ENCODE measurements at places on chromosomes 4 and X.

DNA sequence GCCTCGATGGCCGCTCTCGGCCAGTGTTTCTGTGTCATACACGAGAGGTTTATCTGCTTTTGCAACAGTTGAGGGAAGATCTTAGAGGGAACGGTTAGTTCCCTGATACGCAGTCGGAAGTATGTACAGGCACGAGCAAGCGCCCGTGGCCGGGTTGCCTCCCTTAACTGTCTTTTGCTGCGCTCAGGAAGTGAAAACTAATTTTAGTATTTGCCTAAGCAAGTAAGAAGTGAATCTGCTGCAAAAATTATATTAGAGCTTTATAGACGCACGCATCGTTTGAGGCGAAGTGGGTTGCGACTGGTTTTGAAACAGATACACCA is 695 bp downstream of the MTM1 start:
- no peak for DNase-seq

- DNase-seq: no peak
Observed at GRCh38 chrX:129932821-129933321, 26.9 kb downstream of the UTP14A start.

GRCh38 chrX:74925225-74926088 is at the start of gene NEXMIF:
TSS of gene NEXMIF (minus strand) at chrX:74925452.
- no peak for DNase-seq

DNA sequence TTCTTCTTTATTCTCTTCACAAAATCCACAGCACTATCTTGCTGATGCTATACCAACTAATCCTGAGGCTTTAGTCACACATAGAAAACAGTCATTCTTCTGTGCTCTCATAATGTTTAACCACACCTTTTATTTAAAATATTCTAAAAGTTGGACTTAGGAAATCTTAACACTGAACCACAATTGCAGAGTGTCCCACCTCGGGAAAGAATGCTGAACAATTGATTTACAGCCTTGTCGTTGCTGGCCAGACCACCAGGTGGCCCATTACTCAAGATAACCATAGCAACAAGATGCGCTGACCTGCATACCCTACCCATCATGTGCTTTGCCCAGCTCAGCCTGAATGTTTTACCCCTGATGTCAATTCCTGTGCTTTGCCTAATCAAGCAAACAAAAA is 100.8 kb downstream of the ARSJ start:
- DNase-seq: no peak

DNA sequence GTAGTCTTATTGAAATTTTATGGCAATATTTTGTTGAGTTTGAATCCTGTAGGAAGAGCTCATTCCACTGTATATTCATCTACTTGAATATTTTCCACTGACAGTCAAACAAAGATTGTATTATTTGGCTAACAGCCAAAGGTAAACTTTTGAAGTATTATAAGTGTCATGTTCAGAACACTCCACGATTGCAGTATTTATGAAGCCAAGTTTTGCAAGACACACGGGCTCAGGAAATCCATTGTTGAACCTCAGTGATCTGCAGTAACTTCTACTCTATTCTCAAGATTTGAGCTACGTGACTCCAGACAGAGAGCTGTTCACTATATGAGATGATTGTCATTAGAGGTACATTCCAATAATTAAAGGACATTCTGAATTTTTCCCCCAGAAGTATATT is 302.7 kb upstream of the ADGRL3 start:
- no peak for DNase-seq
